ENCODE measurements at places on chromosomes 11 and 22. TPM values are rescaled to one million over a fixed set of nuclear protein-coding genes. Genes with fewer than 3 reads are reported as not detected.

Gene PRR5
- total RNA-seq: 18.2 TPM

Gene DBX1
- not detected for total RNA-seq

Gene OR52E8
- not detected for total RNA-seq

Gene EMID1
- 0.34 TPM for total RNA-seq

Gene KRTAP5-10
- not detected for total RNA-seq

Gene CRACR2B
- 3.0 TPM for total RNA-seq

Gene PUS3
- 9.3 TPM for total RNA-seq

Gene GAS2L1
- 18.2 TPM for total RNA-seq

Gene OR6T1
- total RNA-seq: not detected

Gene HMGXB4
- 11.8 TPM for total RNA-seq

Gene EXPH5
- total RNA-seq: 0.03 TPM

Gene FAM227A
- 0.71 TPM for total RNA-seq

Gene CD3G
- not detected for total RNA-seq

Gene APOBEC3B
- 30.2 TPM for total RNA-seq

Gene MYBPC3
- total RNA-seq: 0.08 TPM

Gene ZDHHC5
- total RNA-seq: 74.7 TPM

Gene OR52N4
- total RNA-seq: not detected

Gene NAALAD2
- total RNA-seq: not detected

Gene C1QTNF4
- not detected for total RNA-seq

Gene RASD2
- 1.1 TPM for total RNA-seq

Gene TANGO2
- total RNA-seq: 13.7 TPM

Gene OR52H1
- not detected for total RNA-seq

Gene C11orf52
- not detected for total RNA-seq

Gene YPEL4
- total RNA-seq: 0.32 TPM

Gene GGT5
- total RNA-seq: 2.5 TPM

Gene PACSIN3
- 30.6 TPM for total RNA-seq

Gene CCDC157
- total RNA-seq: 2.4 TPM

Gene BTG4
- total RNA-seq: 0.12 TPM

Gene RFPL3
- not detected for total RNA-seq

Gene KCNC1
- total RNA-seq: 0.07 TPM

Gene FIBIN
- not detected for total RNA-seq

Gene TSPAN18
- 2.0 TPM for total RNA-seq

Gene CNTF
- 1.1 TPM for total RNA-seq

Gene OR8D1
- not detected for total RNA-seq

Data from A549 treated with RU486 at 1 μM for 4 hours (cell line).